Ureter (tissue), 1 donor: ENCODE measurements at places on chromosomes 2 and 18. TPM values are rescaled to one million over a fixed set of nuclear protein-coding genes. Genes with fewer than 3 reads are reported as not detected.

- no peak for DNase-seq
Measured at GRCh38 chr2:217897091-217897715, 105.6 kb downstream of the TNS1 start.

GRCh38 chr2:145138626-145139025 lies 618.7 kb upstream of the ZEB2 start:
- DNase-seq, result no peak

GRCh38 chr2:102826904-102827303 lies 65.1 kb downstream of the TMEM182 start:
- no peak for DNase-seq

GRCh38 chr2:72062336-72062735 lies 85.3 kb downstream of the CYP26B1 start:
- DNase-seq, result no peak

DNA sequence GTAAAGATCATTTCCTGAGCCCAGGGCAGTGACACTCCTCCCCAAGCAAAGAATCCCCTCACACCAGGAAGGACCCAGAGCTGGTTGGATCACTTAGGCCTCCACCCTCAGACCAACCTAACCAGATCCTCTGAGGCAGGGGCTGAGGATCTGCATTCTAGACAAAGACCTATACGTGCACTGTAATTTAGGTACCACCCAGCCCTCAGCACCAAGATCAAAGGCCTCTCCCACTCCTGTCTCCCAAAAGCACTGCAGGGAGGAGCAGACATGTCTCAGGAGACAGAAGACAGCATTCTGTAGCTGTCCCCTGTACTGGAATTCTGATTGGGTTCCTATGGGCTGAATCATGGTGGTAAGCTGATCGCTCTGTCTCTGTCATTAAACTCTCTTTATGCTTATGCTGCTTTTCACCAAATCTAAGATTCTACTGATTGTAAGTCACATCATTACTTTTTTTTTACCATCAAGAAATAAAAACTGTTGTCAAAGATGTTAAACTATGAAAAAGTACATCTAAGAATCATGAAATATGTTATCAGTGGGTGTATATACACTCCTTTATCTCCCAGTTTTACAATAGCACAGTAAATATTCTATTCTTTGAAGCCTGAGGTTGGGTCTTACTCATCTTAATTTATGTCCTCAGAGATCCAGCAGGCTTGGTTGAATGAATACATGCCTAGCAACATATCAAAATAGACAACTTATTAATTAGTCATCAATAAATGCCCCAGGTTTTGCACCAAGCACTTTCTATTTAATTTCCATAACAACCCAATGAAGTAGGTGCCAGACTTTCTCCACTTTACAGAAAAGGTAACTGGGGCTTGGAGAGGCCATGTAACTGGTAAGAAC lies 28.3 kb downstream of the MCFD2 start:
- no peak for DNase-seq

- no peak for DNase-seq
Measured at GRCh38 chr2:176847575-176847974, 365.0 kb upstream of the HNRNPA3 start.

- DNase-seq, result no peak
Measured at GRCh38 chr2:164810843-164811242, 30.8 kb downstream of the COBLL1 start.

DNA sequence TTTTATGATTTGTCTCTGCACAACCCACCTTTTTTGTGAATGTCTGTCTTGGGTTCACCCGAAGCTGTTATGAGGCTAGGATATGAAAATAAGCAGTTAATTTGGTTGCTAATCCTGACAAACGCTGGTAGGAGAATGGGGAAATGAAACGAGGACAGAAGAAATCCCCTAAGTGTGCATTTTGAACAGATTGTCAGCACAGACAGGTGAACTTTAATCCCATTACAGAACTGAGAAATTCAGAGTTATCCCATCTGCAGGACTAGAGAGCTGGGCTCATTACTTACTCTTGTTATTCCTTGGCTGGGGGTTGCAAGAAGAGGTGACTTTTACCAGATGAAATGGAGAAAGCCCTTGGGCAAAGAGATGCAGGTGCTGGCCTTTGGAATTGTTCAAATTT lies 123.3 kb upstream of the NYAP2 start:
- DNase-seq, result no peak

DNA sequence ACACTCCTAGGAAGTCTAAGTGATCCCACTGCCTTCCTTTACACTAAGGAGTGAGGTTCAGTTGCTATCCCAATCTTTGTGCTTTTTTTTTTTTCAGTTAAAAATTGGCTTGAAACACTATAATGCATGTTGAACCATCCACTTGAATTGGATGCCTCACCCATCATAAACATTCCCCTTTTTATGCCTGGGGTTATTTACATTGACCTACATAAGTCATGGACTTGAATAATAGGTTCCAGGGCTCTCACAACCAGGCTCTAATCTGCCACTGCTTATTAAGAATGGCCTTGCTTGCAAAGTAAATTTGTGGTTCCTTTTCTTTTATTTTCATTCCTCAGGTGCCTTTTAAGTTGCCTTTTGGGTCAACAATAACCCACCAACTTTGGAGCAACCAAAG lies 236.1 kb upstream of the MEIS1 start:
- DNase-seq, result no peak

DNA sequence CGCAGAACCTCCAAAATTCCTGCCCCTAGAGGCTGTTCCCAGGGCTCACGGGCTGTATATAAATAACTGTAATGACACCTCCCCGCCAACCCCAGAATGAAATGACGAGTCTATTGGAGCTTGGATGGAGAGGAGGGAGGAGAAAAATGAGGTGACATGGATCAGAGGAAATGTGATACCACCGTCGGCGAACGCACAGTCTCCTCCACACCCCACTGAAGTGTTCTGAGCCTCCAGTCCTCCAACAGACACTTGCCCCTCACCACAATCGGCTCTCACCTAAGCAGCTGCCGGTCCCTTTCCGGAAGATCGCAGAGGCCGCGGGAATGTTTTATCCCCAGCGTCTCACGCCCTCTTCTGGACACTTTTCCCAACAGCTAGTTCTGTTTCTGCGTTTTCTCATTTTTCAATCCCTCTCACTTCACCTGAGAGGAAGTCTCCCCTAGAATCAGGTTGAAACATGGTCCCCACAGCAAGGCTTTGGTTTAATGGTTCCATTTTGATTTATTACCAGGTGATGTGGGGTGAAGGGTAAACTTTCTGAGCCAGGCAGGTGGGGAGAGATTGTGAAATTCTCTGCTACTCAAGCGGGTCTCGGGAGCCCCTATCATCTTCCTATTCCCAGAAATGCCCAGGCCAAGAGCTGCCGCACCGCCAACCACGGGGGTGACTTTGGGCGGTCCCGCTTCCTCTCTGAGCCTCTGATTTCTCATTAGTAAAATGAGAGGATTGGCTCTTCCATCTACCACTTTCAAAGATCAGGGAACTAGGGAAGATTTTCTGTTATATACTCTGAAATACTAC lies 9.1 kb upstream of the MYO5B start:
- peak; percentile 54 for DNase-seq

- DNase-seq, result peak; percentile 37
Measured at GRCh38 chr2:45960057-45960863, 308.8 kb downstream of the PRKCE start.

DNA sequence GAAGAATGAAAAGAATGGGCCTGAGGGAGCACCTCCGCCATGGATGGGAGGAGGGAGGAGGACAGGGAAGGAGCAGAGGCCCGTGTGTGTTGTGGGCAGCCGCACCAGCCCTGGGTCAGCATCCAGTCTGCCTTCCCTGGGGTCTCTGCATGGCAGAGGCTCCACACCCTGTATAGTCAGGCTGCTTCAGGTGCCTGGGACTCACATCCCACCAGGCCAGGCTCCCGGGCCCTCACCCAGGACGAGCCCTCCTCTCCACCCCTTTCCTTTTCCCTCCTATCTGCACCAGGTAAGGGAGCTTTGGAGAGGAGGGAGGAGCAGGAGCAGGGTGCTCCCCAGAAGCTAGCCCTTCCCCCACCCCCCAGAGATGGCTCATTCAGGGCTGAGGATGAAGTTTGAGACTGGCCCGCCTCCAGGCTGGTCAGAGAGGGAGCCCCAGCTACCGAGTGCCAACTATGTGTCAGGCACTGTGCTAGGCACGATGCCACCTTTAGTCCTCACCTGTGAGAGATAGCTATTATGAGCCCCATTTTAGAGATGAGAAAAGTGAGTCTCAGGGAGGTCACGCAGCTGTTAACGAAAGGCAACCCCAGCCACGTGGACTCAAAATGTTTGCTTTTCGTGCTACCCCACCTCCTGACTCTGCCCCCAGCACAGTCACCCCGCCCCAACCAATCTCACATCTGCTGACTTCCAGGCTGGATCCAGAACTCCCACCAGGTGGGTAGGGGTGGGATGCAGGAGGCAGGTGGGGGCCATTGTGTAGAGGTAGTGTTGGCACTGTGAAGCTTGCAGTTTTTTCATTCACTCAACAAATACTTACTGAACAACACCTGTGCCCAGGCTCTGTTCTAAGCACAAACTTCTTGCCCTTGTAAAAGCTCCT lies 242.1 kb downstream of the DYSF start:
- no peak for DNase-seq

Gene NEU4
- 0.49 TPM for total RNA-seq

Gene ST8SIA3
- not detected for total RNA-seq

Gene LYPD1
- total RNA-seq, result 0.36 TPM

Gene INHA
- total RNA-seq, result 0.78 TPM

Gene DTYMK
- 15.7 TPM for total RNA-seq

Gene SIX3
- total RNA-seq, result not detected
